Tibial nerve (tissue), 4 donors: ENCODE measurements at places on chromosomes 5 and 9. TPM values are rescaled to one million over a fixed set of nuclear protein-coding genes. Genes with fewer than 3 reads are reported as not detected.

GRCh38 chr9:3502560-3503398, 23.0 kb downstream of the RFX3 start:
- DNase-seq, result no peak

- DNase-seq, result no peak
Measured at GRCh38 chr9:120693700-120694008, 20.6 kb downstream of the MEGF9 start.

GRCh38 chr5:83077662-83078261, 415 bp downstream of the XRCC4 start:
- no peak for DNase-seq

DNA sequence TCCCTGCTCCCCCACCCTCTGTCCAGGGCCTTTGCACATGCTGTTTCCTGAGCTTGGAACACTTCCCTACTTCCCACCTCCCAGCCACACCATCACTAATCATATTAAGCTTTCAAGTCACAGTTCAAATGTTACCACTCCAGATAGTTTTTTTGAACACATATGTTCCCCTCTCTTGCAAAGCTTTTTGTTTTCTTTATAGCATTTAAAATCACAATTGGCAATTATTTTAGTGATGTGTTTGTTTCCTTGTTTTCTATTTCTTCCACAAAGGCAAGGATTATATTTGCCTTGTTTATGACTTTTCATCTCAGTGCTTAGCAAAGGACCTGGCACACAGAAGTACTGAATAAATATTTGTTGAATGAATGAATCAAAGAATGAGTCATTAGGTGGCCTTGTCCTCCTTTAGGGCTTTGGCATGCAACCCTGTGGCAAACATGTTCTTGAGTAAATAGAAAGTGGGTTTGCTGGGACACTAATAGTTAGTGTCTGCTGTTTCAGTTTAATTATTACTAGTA, 386.8 kb downstream of the FGF10 start:
- DNase-seq, result no peak

DNA sequence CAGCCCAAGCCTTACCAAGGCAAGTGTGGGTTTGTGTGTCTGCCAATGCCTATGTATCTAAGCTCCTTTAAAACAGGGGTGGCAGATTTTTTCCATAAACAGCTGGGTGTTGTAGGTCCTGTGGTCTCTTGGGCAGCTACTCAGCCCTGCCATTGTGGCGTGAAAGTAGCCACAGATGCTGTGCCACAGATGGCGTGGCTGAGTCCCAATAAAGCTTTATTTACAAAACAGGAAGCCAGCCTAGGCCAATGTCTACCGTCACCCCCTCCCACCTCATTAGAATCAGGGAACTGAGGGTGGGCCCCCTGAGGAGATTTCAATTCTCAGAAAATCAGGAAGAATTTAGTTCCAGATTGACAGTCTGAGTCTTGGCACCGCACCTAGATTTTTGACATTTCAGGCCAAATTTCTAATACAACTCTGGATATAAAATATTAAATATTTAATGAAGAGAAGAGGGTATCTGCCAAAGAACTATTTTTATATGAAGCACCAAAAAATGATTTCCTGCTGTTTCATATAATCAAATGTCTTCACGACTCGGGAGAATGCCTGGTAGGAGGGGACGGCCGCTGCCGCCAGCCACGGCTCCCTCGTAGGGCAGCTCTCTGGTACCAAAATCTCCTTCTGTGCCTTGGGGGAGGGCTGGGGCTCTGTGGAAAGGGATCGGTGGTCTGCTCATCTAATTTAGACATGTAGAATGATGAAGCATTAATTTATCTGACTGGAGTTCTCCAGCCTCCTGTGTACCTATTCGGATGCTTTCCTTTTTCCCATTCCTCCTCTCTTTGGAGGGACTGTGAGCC, 420.9 kb downstream of the IRX2 start:
- no peak for DNase-seq

DNA sequence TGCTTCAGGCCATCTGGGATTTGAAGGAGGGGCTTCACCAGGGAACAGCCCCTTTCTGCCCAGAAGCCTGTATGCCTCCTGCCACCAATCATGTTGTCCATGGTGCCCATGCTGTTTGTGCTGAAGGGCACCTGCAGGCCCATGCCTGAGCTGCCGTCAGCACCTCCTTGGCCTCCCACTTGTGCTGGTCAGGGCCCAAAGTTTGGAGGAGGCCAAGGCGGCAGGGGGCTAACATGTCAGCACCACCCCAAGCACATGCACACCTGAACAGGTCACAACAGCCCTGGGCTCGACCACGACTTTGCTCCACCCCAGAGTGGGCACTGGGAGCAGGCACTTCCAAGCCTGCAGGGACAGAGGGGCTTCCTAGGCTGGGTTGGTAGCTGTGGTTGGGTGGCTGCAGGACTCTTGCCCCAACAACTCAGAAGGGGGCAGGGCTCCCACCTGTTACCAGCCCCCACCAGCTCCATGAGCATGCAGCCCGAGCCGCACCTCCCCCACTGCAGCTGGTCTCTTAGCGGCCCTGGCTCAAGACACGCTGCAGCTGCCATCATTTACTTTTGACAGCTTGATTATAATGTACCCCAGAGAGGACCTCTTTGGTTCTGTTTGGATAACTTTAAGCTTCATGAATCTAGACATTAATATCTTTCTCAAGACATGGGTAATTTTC, 19.8 kb upstream of the NFIL3 start:
- DNase-seq, result no peak

DNA sequence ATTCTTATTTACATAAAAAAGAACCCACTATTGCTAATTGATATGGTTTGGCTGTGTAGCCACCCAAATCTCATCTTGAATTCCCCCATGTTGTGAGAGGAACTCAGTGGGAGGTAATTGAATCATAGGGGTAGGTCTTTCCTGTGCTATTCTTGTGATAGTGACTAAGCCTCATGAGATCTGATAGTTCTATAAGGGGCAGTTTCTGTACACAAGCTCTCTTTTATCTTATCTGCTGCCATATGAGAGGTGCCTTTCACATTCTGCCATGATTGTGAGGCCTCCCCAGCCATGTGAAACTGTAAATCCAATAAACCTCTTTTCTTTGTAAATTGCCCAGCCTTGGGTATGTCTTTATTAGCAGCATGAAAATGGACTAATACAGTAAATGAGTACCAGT, 58.2 kb upstream of the PRR16 start:
- no peak for DNase-seq

GRCh38 chr9:10252174-10252573, 360.6 kb downstream of the PTPRD start:
- DNase-seq, result no peak

- no peak for DNase-seq
Measured at GRCh38 chr9:96044401-96044800, 168.9 kb downstream of the ERCC6L2 start.

GRCh38 chr5:109865637-109866036, 175.9 kb downstream of the MAN2A1 start:
- DNase-seq, result no peak

- no peak for DNase-seq
Measured at GRCh38 chr5:124074500-124074899, 562.5 kb downstream of the CSNK1G3 start.

GRCh38 chr9:107173422-107174180, 109.5 kb upstream of the RAD23B start:
- no peak for DNase-seq

DNA sequence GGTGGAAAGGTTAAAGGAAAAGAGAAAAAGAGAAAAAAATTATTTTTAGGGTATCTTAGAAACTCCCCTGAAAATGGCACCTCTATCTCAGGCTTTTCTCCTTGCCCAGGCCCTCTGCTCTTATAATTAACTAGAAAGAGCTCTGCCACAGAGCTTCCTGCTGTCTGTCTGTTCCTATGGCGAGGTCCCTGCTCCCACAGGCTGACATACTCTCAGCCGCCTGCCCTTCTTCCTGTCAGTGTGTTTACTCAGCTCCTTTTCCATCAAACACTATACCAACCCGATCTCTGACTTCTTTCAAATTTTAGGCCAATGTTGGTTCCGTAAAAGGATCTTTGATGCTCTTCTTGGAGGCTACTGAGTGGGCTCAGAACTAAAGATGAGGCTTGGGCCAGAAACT, 482.6 kb downstream of the DMAC1 start:
- DNase-seq, result no peak

GRCh38 chr5:168022446-168023169, 268.8 kb upstream of the WWC1 start:
- DNase-seq, result no peak

The CBY3 gene
- total RNA-seq, result not detected

The SARDH gene
- 16.4 TPM for total RNA-seq

The LHX6 gene
- 5.0 TPM for total RNA-seq

The BTNL9 gene
- 52.7 TPM for total RNA-seq

The PRLR gene
- 0.84 TPM for total RNA-seq

The TBC1D13 gene
- total RNA-seq, result 15.5 TPM

The CORO2A gene
- total RNA-seq, result 1.9 TPM
